Activated naive CD4-positive, alpha-beta T cell treated with Interleukin-2 at 50 U/mL for 16 hours (primary cell): ENCODE measurements at places on chromosomes 11 and 22.

GRCh38 chr11:134068829-134069425 is at the start of gene JAM3:
TSS of gene JAM3 (plus strand) at chr11:134069072. CDS start at chr11:134069084, 12 bp downstream.
- DNase-seq, result peak; percentile 96

DNA sequence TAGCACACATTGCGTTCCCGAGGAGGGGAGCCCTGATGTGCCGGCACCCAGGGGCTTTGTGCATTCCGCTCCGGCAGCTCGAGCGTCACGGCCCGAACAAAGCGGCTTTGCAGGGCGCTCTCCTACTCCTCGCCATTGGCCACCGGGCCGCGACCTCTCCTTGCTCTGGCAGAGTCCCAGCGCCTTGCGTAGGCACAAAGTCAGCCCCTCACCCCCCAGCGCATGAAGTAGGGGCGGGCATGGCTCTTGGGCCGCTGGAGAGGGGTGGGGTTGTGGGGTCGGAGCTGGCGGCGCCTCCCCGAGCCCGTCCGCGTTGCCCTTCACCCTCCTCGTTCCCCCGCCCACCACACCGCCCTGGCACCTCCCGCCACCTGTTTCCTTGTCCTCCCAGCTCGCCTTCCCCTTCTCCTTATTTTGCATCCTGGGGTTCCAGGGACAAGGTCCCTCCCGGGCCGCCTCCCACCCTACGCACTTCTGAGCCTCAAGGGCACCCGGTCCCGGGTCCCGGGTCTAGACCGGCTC is 753 bp upstream of the PPARA start:
- peak; percentile 44 for DNase-seq

GRCh38 chr11:77086521-77087472 is 15.8 kb upstream of the OMP start:
- no peak for DNase-seq

DNA sequence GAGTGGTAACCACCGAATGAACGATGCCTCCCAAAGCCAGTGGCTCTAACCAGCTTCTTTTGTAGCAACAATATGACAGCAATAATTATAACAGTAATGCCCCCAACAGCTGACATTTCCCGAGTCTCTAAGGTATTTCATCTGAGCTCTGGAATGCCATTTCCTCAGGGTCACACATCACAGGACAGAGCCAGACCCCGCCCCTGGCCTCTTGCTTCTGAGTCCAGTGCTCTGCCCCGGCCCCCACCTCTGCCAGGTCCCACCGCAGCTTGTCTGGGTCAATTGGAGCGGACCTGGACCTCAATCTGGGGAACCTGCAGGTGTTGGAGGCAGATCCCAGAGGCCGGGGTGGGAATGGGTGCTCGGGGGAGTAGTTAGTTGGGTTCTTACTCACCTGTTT is 63.8 kb downstream of the IGLL1 start:
- no peak for DNase-seq

GRCh38 chr11:117584056-117584830 is 212.8 kb downstream of the DSCAML1 start:
- no peak for DNase-seq

DNA sequence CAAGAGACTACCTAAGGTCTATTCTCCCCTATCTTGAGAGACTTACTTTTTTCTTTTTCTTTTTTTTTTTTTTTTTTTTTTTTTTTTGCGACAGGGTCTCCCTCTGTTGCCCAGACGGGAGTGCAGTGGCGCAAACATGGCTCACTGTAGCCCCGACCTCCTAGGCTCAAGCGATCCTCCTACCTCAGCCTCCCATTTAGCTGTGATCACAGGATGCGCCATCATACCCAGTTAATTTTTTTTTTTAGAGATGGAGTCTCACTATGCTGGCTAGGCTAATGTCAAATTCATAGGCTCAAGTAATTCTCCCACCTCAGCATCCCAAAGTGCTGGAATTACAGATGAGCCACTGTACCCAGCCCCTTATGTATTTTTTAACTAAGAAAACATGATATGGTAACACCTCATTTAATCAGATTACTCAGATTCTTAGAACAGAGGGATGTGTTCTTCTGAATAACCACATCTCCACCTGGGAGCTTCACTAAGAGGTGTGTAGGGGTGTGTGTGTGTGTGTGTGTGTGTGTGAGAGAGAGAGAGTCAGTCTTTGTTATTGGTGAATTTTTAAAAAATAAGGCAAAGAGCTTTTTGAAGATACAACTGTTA is 102.9 kb downstream of the USP35 start:
- no peak for DNase-seq

DNA sequence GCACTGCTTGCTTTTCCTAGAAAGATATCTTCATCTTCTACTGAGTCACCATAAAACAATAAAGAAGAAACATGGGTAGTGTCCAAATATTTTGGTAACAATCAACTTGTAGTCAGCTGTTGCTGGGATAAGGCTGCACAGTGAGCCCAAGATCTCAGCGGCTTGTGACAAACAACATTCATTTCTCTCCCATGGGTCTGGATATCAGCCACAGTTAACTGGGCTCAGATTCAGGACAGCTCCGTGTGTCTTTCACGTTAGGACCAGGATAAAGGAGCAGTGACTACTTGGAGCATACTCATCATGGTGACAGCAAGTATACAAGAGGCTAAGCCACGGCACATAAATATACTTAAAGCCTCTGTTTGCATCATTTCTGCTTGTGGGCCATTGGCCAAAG is 27.9 kb upstream of the GRK3 start:
- DNase-seq, result no peak

GRCh38 chr11:22786475-22786874 is 43.1 kb downstream of the SVIP start:
- no peak for DNase-seq

DNA sequence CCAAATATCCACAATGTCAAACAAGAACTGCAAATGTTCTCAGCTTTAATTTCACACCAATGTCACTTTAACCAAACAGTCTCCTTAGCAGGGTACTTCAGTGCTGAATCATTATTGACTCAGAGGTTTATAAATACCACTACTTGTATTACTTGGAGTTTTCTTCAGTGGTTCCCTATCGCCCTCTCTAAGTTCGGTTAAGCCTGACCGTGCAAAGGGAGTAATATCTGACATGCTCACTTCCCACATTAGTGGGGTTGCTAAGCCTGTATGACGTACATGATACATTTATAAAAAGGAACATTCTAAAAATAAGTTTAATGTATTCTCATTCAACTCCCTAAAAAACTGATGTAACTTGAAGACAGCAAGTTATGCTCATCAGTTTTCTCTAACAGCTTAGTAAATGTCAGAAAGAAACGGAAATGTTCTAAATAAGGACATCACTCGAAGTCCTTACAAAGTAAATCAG is 93.1 kb upstream of the ZC3H12C start:
- DNase-seq, result no peak

DNA sequence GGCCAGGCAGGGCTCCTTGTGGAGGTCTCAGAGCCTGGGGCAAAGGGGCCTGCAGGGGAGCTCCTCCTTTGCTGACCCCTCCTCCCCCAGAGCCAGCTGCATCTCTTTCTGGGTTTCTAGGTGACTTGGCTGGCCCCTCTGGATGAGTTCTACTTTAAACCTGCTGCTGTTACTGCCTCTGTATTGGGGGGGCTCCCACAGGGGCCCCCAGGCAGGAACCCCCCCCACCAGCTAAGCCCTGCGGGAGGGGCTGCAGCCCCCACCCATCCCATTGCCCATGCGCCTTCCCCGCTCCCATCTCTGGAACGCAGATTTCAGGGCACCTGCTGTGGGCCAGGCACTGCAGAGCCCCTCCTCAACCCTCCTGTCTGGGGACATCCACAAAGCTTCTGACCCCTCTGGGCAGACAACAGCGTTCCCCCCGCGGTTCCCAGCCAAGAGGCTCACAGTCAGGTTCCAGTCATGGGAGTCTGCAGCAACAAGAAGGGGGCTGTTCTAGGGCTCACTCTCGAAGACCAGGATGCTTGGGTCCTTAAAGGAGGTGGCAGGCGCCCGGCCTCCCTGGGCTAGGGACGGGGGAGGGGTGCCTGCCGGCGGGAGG is 815 bp upstream of the PLCB3 start:
- DNase-seq, result no peak
